ENCODE measurements at places on chromosomes 5 and 9. TPM values are rescaled to one million over a fixed set of nuclear protein-coding genes. Genes with fewer than 3 reads are reported as not detected.

The FAT2 gene
- 0.32 TPM for total RNA-seq

The DBH gene
- not detected for total RNA-seq

- no peaks in the 10 kb centered on the region for H3K27me3 ChIP-seq
- H3K27ac ChIP-seq: no peak overlapping the region
- H3K36me3 ChIP-seq: no peaks in the 10 kb centered on the region
- DNase-seq: no peak
- H3K4me3 ChIP-seq: no peak overlapping the region
These were observed 383.1 kb upstream of the KLF4 start for GRCh38 chr9:107872457-107873192.

GRCh38 chr5:141855265-141856036 lies 22.8 kb downstream of the PCDH1 start:
- no peaks in the 10 kb centered on the region for H3K27me3 ChIP-seq
- H3K36me3 ChIP-seq: no peaks in the 10 kb centered on the region
- H3K4me3 ChIP-seq: no peak overlapping the region
- H3K4me1 ChIP-seq: peaks cover 6% of the 10 kb centered on the region

DNA sequence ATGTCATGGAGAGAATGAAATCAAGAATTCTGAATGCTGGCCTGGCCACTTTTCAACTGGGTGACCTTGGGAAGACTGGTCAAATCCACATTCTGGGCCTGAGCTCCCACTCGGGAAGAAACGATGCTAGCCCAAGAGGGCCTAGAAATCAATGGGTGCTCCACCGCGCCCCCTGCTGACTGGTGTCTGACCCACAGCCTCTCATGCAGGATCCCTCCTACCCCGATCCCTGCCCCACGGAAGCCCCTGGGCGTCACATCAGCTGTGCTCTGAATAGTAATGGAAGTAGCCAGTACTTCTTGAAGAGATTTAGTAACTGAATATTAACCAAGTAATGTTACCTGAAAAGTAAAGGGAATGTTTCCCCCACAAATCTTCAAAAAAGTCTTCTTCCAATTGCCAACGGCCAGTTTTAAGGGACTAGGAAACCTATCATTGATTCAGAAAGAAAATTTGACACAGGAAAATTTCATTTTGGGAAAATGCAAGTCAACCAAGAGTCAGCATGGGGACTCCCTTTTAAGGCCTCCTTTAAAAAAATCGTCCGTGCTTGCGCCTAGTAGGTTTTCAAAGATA lies 43.9 kb downstream of the CRB2 start:
- no peak overlapping the region for H3K27ac ChIP-seq
- no peaks in the 10 kb centered on the region for H3K36me3 ChIP-seq
- no peaks in the 10 kb centered on the region for H3K27me3 ChIP-seq
- no peaks in the 10 kb centered on the region for H3K4me1 ChIP-seq

The FAM78A gene
- 0.88 TPM for total RNA-seq

All from Caco-2 (cell line).